ENCODE measurements at places on chromosomes 5 and 9.
A peak's percentile ranks its signal among the peaks of the same experiment; 100 is the strongest.

DNA sequence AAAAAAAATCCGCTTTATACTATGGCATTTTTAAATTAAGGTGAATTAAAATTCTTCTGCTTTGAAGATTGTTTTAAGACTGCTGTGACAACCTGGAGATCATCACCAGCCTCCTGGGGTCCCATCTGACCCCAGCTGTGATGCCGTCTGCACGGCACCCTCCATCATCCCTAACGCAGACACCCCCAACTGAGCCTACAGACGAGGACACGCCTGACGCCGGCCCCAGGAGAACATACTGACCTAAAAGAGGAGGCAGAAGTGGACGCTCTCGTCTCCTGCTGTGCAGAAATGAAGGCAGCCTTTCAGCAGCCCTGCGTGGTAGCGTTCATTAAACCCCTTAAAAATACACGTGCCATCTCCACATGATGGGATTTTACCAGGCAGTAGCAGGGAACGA, 125.6 kb upstream of the PPP1R26 start:
- no peak for DNase-seq

GRCh38 chr9:114310471-114311450, 12.1 kb upstream of the ORM1 start:
- no peak for DNase-seq

DNA sequence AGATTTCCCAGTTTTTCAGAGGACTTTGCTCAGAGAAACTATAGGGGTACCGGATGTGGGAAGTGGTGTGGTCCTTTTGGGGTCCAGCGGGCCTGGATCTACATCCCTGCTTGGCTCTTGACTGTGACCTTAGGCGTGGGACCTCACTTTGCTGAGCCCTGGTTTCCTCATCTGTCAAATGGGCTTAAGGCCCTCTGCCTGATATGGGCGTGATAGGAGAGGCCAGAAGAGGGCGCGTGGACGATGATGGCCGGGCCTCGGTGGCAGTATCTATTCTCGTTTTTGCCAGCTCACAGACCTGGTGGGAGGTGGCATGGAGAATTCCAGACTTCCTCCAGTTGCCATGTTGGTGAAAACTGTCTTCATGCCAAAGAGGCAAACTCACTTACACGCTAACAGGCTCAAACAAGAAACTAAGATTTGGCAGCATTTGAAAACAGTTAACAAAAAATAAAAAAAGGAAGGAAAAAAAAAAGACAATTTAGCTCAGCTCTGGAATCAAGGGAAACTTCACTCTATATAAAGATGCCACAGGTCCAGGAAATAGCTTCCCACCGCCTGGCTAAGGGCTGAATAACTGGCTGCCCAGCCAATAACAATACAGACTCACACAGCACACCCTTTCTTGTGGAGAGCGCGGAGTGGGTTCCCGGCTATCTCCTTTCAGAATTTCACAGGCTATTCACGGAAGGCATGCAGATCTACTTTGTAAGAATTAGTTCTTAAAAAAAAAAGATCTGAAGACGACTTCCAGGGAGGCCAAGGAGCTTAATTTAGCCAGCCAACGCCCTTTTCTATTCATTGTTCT, 1.7 kb downstream of the SH3PXD2B start:
- peak; percentile 33 for DNase-seq

DNA sequence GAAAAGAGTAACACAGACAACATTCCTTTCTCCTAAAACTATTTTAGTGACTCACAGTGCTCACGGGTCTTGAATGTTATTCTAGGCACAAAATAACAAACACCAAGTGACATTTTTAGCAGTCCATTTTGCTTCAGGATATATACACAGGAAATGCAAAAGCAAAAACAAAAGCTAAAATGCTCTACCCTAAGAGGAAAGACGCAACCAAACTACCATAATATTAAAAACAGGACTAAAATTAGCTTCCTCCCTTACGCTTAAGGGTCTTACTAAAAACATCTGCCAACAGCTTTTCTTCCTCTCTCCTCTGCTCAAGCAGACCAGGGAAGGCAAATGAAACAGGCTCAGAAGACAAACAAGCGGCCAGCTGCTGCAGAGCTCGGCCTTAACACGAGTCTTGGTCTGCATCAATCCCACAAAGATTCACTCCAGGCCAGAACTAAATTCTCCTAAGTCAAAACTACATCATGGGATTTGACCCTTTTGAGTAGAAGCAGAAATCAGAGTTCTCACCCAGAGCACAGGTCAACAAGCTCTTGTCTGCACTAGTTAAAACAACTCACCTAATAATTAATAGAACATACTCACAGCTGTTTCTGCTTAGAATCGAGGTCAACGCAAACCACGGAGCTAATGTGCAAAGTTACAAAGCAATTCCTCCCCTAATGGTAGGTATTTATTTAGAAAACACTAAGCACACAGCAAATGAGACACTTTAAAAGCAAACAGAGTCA, 62.3 kb downstream of the RAPGEF1 start:
- peak; percentile 66 for DNase-seq

DNA sequence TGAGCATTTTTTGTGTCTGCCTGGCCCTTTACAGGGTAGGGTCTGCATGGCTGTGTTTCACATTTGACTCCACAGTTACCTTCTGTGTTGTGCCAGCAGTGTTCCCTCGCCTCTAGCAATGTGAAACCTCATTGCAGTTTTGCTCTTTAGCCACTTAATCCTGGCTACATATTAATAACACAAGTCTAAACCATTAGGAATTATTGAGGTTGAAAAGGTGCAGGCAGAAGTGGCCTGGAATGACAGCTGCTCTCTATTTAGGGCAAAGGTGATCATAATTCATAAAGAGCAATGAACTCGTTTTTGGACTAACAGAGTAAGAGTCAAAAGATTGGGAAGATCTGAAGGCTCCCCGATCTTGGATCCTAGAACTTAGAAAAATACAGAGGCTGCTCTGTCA, 176.7 kb upstream of the RAD23B start:
- no peak for DNase-seq

DNA sequence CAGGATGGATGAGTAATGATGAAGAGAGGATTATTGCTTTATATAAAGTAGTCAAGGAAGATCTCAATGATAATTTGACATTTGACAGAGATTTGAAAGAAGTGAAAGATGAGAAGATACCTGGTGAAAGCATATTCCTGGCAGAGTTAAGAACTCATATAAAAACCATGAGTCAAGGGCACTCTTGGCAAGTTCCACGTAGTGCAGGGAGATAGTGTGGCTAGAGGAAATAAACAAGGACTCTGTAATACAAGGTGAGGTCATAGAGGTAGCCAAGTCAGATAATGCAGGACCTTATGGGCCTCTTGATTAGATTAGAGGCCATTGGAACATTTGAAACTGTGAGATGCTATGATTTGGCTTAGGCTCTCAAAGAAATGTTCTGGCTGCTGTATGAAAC, 72.3 kb downstream of the HCN1 start:
- DNase-seq: no peak

GRCh38 chr5:145829708-145830361, 5.3 kb downstream of the PRELID2 start:
- no peak for DNase-seq

DNA sequence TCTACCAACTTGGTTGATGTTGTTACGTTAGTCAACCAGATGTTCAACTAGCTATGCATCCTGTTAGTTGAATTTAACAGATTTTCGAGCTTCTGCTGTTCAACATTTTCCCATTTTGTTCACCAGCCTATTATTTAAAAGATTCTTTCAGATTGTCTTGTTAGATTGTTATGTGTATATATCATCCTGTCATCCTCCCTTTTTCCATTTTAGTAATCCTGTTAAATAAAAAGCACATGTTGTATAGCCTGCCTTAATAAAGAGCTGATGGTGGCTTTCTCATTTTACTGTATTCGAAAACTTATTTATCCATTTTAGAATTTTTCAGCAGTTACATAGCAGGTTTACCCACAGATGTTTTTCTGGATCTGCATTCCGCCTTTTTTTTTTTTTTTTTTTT, 4.3 kb downstream of the TMEFF1 start:
- DNase-seq: no peak

DNA sequence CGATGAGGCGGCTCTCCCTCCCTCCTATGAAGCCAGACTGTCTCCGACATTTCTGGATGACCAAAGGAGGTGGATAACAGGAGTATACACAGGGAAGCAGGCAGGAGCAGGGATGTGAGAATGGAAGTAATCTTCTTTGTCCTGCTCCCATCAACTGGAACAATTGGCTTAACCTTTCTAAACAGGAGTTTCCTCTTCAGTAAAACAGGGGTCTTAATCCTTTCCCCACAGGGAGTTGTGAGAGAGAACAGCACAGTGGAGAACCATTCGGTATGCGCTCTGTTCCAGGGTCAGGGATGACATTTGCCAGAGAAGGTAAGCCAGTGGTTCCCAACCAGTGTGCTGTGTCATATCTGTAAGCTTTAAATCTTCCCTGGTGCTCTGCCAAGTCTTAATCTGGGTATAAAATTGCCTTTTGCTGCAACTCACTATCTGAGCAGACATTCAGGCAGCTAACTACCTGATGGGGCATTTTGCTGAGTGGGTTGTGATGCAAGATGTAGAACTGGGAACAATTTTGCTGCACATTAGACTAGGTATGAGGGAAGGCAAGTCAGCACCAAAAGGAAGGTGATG, 294.8 kb upstream of the KIF2A start:
- DNase-seq: no peak

DNA sequence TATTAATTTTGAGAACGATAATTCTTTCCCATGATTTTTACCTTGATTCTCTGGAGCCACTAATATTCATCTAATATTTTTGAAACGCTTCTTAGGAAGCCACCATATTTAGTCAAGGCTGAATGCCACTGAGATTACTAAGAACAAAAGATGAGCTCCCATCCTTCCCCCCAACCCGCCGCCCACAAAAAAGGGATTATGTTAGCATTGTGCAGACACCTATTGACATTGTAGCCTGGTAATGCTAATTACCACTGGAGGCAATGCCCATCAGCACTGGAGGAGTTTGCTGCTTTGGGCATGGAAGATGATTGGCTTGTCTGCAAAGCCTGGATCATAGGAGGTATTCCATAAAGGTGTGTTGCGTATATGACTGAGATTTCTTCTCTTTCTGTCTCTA, 739.1 kb upstream of the WWC1 start:
- no peak for DNase-seq

DNA sequence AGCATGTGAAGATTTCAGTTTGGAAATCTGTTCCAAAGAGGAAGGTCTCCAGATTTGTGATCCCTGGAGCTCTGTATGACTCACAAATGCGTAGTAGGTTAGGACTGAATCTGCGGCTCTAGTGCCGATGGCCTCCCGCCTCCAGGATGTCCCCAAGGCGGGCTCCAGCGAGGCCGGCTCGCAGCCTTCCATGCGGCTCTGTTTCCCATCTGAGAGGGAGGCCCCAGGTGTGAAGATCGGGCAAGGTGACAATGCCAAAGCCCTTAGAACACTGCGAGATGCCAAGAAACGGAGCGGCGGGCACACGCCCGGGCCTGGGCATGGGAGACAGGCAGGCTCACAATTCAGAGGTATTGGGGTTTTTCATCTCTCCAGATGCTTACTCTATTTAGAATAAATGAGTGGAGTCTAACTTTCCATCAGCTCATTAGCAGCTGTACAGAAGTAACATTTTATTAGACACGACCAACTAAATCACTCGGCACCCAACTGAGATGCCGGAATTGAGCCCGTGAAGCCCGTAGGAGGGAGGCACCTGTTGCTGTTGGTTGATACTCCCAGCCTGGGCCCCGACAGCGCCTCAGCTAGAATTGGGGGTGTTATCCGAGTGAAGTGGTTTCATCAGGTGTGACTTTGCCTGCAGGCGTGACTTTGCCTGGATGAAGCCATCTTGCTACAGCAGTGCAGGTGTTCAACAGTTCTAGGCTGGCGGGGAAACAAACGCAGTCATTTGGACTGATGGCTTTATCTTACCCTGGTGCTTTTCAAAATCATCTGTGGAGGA, 7.4 kb upstream of the MRPS2 start:
- no peak for DNase-seq

GRCh38 chr5:167945542-167946384, 345.7 kb upstream of the WWC1 start:
- peak; percentile 92 for DNase-seq

- DNase-seq: peak; percentile 21
Observed at GRCh38 chr5:171858303-171858702, 72.7 kb downstream of the SMIM23 start.

DNA sequence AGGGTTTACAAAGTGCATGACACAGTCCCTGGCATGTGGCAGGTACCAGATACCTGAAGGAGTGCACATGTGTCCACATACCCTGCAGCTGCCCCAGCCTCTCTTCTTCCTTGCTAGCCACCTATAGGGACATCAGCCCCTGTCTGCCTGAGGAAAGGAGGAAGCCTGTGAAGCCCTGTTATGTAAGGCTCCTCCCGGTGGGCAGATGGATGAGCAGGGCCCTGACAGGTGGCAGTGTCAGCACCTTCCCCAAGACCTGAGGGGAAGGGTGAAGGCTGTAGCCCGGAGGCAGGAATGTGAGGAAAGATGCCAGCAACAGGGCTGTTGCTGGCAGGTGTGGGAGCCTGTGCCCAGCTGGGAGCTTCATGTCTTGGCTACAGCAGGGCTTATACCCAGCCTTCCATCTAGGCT, 21.7 kb downstream of the TCF7 start:
- no peak for DNase-seq

GRCh38 chr9:38181232-38181631, 112.2 kb upstream of the SHB start:
- DNase-seq: peak; percentile 34

- DNase-seq: no peak
Observed at GRCh38 chr5:3475674-3476073, 120.0 kb upstream of the IRX1 start.

GRCh38 chr5:171968531-171968930, 37.9 kb downstream of the FBXW11 start:
- no peak for DNase-seq

DNA sequence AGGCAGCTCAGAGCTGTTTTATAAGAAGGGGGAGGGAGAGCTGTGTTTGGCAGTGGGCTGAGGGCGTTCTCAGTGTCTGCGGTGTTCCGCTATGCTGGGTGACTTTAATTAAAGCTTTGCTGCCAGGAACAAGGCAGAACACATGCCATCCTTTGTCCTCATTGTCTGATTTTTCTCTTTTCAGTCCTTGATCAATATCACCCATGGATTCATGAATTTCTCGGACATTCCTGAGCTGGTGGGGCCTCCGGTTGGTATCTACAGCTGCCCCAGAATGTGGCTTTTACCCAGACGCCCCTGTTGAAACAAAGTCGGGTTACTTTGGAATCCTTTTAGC, 66.5 kb upstream of the TGFBR1 start:
- DNase-seq: no peak

GRCh38 chr5:33608344-33609041, 167.7 kb downstream of the TARS1 start:
- DNase-seq: peak; percentile 25

- DNase-seq: no peak
Observed at GRCh38 chr5:132943362-132944022, 19.9 kb downstream of the AFF4 start.

DNA sequence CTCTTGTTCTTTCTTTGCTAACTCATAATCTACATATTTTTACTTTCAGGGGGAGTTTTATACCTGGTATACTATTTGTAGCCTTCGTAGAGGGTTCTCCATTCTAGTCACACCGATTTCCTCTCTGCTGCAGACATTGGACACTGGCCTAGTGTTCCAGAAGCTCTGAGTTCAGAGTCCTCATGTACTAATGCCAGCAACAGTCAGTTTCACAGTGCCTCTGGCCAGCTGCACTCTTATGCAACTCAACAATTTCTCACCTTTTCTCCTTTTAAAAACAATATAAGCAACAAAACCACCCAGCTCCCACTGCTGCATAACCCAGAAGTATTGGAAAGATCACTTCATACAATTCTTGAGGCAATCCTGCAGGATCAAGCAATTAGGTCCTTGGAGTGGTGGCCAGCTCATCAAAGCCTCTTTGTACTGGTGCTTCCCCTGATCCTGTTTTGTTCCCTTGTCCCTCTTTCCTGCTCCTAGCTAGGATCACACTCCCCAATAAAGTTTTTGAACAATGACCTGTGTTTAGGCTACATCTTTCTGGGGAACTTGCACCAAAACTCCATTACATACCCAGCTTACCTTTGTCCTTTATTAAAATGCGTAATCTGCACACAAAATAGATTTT, 98.1 kb upstream of the TUT7 start:
- DNase-seq: no peak

Data from kidney tubule cell (primary cell).